GM06990 (cell line): ENCODE measurements at places on chromosomes 7 and 10.

GRCh38 chr10:130246113-130246512 is 109.9 kb downstream of the GLRX3 start:
- no peak for DNase-seq

- no peak for DNase-seq
These were observed 134.0 kb downstream of the SEMA3E start for GRCh38 chr7:83514977-83515376.

DNA sequence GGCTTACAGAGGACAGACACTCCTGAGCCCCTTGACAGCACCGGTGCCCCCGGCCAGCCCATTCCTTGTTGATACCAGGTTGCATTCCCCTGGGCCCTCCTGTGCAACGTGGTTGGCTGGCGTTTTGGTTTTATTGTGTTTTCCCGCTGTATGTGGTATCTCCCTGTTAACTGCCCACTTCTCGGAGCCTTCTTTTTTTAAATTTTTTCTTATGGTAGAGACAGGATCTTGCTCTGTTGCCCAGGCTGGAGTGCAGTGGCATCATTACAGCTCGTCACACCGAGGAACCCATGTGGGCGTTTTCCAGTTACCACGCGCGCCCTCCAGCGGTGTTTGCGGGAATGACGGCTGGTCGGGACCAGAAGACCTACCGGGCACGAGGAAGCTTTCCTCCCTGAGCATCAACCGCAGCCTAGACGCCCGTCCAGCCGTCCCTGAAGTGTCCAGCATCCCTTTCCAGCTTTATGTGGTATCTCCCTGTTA is 16.9 kb upstream of the ZFAND2A start:
- peak; percentile 82 for DNase-seq

GRCh38 chr7:47937711-47938573 is 10.3 kb downstream of the PKD1L1 start:
- peak; percentile 67 for DNase-seq

- no peak for DNase-seq
These were observed 15.9 kb upstream of the ST8SIA6 start for GRCh38 chr10:17470246-17470645.

GRCh38 chr10:16509996-16510395 is 11.7 kb downstream of the C1QL3 start:
- no peak for DNase-seq

DNA sequence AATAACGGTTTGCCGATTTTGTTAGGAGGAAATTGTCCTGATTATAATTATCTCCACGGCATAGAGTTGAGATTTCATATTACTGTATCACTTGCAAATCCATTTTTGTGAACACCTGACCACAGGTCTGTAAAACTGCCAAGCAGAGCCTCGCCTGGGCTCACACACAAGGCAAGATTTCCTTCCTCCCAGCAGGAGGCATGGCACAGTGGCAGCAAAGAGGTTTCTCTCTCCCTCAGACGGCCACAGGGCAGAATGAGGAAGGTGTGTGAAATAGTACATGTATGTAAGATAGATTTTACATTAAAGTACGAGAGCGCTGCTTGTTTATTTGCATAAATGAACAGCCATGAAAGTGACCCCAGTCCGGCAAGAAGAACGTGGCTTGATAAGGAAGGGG is 130.1 kb downstream of the CELF2 start:
- no peak for DNase-seq
